ENCODE measurements at places on chromosomes 12 and 14.

GRCh38 chr14:75578102-75578785 is at the start of gene FLVCR2:
Gene FLVCR2 (plus strand): TSS chr14:75578620. CDS start chr14:75578973, 353 bp downstream.
- peak; percentile 45 for DNase-seq

GRCh38 chr12:125340791-125341190 is 275.6 kb downstream of the AACS start:
- no peak for DNase-seq

DNA sequence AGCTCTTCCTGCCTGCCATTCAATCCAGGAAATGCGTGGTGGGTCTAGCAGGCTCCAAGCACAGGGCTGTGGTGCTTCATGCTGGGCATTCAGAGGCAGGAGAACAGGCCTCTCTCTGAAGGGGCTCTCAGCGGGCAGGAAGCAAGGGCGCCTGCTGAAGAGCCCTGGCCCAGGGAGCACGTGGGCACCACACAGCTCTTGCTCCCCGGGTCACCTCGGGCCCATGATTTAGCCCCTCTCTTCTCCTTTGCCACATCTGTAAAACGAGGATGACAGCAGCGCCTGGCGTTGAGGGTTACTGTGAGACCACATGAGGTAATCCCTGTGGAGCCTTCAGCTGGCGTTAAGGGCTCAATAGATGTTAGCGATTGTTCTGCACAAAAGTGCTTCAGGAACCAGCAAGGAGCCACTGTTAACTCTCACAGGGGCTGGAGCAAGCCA is 37.6 kb upstream of the SPTLC2 start:
- no peak for DNase-seq

- DNase-seq, result peak; percentile 78
Measured at GRCh38 chr12:50234347-50234746, 49.0 kb downstream of the LIMA1 start.

- DNase-seq, result no peak
Measured at GRCh38 chr12:19799895-19800602, 360.8 kb downstream of the AEBP2 start.

- DNase-seq, result no peak
Measured at GRCh38 chr12:91743704-91744321, 401.8 kb downstream of the BTG1 start.

- DNase-seq, result no peak
Measured at GRCh38 chr14:35331605-35332516, 39.7 kb downstream of the PSMA6 start.

- no peak for DNase-seq
Measured at GRCh38 chr14:56881181-56881580, 70.9 kb upstream of the OTX2 start.

DNA sequence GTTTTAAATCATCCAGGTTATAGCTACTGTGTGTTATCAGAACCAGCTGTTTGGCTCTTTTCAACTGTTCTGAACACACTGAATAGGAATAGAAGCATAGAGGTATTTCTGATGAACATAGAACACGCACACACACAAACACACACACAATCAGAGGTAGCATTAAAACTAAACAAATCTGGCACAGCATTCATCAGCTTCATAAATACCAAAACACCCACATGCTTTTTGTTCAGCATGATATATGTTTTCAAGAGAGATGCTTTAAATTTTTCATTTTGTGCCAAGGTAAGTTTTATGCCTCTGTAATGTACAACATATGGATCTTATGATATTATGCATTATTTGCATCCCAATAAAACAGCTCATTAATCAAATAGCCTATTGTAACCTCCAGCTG is 208.6 kb downstream of the GALC start:
- DNase-seq, result no peak

- DNase-seq, result no peak
Measured at GRCh38 chr12:106498056-106498455, 84.7 kb upstream of the RFX4 start.

DNA sequence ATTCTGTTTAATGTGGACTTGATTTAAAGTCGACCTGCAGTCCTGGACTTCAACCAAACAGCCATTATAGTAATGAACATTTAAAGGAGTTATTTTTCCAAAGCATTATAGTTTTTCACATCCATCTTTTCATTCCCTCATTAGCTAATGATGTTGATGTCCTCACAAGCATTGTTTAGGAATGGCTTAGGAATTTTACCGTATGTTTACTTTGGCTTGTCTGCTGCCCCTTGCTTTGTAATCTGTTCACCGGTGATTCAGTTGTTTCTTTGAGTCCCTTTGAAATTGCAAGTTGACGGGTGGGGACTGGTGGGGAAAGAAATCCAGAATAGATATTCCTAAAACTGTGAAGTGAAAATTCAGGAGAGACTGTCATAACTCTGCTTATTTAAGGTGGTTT is 25.4 kb downstream of the PRKCH start:
- DNase-seq, result no peak

DNA sequence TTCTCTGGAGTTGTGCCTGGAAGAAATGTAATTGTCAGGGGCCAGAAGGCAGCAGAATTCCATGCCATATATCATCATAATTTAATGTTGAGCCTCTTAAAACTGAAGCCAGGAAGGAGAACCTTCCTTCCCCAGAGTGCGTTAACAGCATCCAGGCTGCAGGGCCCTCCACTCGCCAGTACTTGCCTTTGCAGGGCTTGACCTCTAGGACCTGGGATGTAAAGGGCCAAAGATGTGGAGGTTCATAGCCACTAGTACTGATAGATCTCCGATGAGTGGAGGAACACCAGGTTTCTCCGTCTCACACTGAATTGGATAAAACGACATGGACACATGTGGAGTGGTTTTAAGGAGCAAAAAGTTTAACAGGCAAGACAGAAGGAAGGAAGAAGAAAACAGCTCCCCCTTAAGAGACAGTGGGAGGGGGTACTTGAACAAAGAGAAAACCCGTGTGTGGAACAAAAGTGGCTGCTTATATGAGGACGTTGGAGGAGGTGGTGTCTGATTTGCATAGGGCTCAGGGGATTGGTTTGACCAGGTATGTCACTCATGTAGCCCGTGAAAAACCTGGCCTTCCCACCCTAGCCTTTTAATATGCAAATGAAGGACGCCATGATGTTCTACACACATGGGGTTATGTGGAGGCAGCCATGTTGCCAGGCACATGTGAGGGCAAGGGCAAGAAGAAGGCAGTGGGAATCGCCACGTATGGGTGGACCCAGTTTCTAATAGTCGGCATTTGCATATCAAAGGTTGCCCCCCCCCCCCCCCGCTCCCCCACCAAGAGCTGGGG is 38.8 kb upstream of the WSCD2 start:
- DNase-seq, result no peak

Data from K562 (cell line).